ENCODE measurements at places on chromosomes 16 and 17.

DNA sequence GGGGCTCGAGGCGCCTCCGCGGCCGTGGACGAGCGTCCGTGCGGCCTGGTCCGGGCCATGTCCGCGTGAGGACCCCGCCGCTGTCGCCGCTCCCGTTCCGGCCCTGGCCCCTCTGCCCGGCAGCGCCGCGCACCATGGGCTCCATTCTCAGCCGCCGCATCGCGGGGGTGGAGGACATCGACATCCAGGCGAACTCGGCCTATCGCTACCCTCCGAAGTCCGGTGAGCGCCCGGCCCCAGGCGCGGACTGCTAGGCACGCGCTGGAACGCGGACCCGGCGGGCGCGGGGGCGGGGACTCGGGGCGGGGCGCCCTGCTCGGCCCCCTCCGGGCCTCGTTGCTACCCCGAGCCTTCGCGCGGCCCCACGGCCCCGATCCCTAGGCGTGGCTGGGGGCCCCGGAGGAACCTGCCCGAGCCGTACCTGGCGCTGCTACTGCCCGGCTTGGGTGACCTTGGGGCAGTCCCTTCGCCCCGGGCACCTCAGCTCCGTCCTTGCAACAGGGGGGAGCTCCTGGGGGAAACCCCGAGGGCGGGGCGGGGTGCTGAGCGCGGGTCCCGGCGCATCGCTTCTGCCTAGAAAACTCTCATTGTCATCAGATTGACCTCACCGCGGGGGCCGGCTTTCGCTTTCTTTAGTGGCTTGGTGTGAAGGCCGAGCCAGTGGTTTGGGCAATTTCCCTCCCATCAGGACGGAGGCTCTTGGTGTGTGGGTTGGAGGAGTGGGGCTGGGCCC lies 367 bp downstream of the MGRN1 start:
- DNase-seq = no peak

- DNase-seq = no peak
These were observed 863 bp downstream of the CASKIN1 start for GRCh38 chr16:2195322-2196161.

DNA sequence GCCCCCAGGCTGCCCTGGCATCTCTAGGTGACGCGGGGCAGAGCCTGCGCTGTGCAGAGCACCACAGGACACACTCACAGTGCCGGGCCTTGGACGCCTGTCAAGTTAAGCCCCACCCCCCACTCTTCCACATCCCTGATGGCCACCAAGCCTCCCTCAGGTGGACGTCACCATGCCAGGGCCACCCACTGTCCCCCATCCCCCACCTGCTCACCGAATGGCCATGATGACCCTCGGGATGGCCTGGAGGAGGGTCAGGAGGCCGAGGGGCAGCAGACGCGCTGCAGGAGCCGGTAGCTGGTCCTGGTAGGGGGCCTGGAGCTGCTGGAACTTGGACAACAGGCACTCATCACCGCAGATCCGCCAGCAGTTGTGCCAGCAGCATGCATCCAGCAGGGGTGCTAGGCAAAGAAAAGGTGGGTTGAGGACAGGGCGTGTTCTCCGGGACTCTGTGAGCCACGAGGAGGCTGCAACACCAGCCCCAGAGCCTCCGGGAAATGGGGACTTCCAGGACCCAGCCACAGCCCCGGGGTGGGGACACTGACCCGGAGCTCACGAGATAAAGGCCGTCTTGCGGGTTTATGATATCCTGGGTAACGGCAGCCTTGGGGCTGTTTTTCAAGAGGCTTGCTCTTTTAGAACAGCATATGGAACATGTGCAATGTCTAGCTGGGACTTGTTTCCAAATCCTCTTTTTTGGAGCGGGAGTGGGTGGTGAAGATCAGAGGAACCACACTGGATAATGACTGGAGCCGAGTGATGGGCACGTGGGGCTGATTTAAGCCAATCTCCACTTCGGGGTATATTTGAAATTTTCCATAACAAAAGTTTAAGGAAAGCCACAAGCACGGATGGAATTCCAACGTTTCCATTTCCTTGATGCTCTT lies 11.4 kb downstream of the C16orf95 start:
- no peak for DNase-seq

- DNase-seq = no peak
These were observed 16.8 kb downstream of the IL4R start for GRCh38 chr16:27330542-27330941.

DNA sequence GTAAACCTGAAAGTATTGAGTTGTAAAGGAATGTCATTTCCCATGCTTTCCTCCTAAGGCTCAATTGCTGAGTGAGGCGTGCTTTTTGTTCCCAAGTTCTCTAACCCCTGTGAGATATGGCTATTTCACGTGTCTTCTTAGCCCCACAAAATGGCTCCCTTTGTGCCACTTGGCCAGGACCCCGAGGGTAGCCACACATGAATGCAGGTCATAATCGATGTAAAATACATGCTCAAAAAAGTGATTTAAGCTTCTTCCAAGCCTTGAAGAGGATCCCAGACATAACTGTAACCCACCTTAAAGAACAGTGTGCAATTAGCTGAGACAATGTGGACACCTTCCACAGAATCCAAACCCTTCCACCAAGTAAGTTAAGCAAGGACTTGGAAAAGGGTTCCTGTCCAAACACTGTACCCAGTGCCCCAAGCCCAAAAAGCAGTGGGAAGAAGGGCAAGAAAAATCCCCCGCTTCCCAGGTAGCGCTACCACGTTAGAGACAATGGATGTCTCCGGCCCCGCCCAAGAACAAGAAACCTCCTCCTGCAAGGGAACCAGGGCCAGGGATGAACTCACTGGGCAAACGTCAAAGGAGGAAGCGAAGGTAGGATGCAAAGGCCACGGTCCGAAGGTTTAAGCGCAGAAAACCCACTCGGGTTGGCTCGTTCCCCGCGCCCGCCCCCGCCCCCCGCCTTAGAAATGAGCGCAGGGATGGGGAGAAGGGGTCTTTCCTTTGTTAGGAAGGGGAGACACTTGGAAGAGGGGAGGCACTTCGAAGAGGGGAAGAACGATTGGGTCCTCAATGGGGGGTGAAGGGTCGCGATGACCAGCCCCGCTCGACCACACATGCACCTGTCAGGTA lies 1.2 kb downstream of the JPT1 start:
- DNase-seq = peak; percentile 9

DNA sequence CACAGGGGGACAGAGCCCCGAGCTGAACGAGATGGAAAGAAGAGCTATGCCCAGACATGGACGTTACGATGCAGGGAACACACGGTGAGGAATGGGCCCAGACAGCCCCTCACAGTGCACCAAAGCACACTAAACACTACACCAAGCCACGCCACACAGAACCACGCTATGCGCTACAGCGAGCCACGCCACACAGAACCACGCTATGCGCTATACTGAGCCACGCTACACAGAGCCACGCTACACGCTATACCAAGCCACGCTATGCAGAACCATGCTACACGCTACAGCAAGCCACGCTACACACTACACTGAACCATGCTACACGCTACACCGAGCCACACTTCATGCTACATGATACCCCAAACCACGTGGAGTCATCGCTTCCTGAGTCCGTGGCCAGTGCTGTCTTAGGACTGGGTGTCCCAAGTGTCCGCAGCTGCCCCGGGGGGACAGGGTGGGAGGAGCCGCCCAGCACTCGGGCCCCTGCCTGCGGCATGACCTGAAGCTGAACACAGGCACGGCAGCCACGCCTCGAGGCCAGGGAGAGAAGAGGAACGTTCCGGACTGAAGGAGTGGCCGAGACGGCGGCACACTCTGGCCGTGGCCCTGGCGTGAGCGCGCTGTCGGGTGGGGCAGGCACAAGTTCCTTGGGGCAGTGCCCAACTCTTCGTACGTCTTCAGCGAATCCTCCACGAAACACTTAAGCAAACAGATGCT lies 61.3 kb downstream of the LMF1 start:
- no peak for DNase-seq

- no peak for DNase-seq
These were observed 11.4 kb downstream of the SLC5A10 start for GRCh38 chr17:18963126-18964017.

GRCh38 chr17:64155751-64156544 lies 26.0 kb upstream of the ERN1 start:
- DNase-seq = no peak

DNA sequence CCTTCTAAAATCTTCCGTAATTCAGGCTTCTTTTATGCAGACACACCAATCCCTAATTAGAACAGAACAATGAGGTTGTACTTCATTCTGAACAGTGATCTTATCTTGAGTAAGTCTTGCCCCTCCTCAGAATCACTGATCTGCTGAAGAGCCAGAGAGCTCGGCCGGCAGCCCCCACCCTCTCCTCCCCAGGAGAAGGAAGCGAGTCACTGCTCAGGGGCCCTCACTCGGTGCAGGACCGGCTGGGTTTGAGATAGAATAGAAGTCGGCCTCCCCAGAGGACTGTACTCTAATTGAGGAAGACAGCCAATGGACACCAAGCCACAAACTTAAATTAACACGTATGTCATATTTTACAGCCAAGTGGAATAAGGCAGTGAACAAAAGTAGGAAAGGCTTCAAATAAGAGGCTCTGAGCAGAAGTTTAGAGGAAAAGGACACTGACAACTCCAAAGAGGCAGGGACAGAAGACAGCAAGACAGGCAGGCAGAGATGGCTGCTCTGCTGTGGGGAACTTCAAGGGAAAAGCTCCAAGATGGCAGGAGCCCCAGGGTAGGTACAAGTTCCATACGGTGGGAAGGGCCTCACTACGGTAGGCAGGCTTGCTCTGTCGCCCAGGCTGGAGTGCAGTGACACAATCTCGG lies 18.6 kb downstream of the CREBBP start:
- no peak for DNase-seq

DNA sequence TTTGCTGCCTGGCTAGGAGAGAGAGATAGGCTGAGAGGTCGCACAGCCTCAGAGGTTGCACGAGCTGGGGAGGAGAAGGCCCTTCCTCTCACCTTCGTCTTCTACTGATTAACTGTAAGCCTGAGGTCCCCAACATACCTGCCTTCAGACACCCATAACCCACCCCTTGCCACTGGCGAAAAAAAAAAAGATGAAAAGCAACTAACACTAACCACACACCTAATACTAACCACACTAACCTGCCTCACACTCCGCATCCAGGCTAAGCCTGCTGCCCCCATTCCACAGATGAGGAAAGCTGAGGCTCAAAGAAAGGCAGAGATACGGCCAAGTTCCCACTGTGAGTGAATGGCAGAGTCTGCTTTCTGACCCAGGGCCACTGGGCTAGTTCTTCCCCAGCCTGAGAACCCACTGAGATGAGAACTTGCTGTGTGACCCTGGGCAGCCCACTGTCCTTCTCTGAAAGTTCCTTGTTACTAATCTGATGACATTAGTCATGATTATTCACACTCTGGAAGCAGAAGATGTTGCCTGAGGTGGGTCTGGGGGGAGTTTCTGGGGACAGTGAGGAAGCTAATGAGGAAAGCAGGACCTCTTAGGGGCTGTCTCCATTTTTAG lies 4.6 kb downstream of the IL21R start:
- DNase-seq = no peak

GRCh38 chr16:79066561-79066960 lies 534.0 kb downstream of the MAF start:
- DNase-seq = peak; percentile 47

DNA sequence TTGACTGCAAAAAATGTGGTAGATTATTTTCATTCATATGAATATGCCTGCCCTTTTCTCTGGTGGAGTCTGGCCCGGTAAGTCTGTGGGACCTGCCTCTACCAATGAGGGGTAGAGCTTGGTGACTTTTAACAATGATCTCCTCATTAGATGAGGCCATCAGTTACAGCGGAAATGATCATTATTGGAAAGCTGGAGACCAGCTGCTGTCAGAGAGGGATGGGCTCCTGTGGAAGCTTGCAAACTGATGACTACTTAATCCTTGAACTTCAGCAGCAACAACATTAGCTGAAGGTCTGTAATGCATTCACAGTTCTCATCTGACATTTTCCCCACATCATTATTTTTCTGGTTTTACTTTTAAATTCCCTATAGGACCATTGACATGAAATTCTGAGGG lies 194.1 kb downstream of the CDH13 start:
- DNase-seq = no peak

- DNase-seq = no peak
These were observed 26.1 kb upstream of the JPH3 start for GRCh38 chr16:87576171-87576570.

DNA sequence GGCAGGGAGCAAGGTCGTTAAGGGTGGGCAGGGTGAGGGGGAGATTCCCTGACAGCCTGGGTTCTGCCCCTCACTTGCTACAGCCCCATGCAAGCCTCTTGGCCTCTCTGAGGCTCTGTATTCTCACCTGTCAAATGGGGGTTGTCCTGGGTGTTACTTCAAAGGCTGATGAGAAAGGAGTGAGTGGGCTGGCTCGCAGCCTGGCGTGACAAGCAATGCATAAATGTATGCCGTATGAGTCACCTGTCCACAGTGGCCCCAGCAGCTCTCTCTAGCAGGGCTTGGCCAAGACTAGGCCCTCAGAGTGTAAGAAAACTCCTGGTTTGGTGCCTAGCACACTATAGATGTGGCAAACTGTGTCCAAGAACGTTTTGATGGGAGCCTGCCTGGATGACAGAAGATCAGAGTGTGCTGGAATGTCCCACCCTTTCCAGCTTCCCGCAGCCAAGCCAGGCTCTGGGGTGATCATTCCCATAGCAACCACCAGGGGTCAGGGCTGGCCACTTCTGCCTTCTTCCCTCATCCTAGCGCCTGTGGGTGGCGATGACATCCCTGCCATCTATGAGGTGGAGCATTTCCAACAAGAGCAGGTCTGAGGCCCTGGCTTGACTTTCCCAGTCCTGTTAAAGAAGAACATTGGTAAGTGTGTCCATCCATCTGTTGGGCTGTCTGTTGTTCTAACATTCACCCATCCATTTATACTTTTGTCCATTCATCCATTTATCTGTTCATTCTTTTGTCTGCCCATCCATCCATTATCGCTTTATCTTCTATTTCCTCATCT lies 37.2 kb upstream of the ADGRG1 start:
- peak; percentile 22 for DNase-seq

DNA sequence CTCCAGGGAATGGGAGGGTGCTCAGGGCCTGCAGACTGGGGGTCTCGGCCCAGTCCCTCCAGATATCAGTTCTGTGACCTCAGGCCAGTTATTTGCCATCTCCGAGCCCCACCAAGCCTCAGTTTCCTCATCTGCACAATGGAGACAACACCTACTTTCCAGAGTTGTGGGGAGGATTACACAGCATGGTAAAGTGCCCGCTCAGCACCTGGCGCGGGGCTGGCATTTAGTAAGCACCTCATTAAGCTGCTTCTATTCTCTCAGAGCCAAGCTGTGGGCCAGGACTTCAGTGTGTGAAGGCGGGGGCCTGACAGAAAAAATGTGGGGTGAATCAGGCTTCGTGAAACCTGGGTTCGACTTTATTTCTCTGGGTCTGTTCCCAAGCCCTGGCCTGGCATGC lies 5.2 kb downstream of the FAM83G start:
- DNase-seq = no peak

GRCh38 chr17:10327640-10328039 lies 45.2 kb downstream of the MYH13 start:
- peak; percentile 45 for DNase-seq

- DNase-seq = no peak
These were observed 4.6 kb downstream of the TAOK1 start for GRCh38 chr17:29394761-29395160.

DNA sequence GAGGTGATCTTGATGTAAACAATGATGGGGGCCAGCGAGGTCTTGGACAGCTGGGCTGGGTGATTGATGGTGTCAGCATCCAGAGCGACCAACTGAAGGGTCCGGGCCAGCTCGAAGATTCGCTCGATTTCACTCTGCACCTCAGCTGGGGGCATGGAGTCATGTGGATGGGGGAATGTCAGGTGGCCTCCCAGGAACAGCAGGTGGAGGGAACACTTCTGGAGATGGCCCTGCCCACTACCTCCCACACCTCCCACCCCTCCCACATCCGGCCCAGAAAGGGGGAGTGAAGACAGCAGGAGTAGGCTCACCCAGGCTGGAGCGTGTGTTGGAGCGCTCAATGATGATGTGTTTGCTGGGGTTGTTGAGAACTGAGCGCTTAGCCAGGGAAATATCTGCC lies 13.7 kb downstream of the CACNB1 start:
- no peak for DNase-seq

- no peak for DNase-seq
These were observed 613.5 kb downstream of the RBFOX1 start for GRCh38 chr16:7946142-7946541.

Measured in NCI-H1105 (cell line).